Fibroblast of skin of left quadriceps (primary cell): ENCODE measurements at places on chromosomes 16 and 17.

DNA sequence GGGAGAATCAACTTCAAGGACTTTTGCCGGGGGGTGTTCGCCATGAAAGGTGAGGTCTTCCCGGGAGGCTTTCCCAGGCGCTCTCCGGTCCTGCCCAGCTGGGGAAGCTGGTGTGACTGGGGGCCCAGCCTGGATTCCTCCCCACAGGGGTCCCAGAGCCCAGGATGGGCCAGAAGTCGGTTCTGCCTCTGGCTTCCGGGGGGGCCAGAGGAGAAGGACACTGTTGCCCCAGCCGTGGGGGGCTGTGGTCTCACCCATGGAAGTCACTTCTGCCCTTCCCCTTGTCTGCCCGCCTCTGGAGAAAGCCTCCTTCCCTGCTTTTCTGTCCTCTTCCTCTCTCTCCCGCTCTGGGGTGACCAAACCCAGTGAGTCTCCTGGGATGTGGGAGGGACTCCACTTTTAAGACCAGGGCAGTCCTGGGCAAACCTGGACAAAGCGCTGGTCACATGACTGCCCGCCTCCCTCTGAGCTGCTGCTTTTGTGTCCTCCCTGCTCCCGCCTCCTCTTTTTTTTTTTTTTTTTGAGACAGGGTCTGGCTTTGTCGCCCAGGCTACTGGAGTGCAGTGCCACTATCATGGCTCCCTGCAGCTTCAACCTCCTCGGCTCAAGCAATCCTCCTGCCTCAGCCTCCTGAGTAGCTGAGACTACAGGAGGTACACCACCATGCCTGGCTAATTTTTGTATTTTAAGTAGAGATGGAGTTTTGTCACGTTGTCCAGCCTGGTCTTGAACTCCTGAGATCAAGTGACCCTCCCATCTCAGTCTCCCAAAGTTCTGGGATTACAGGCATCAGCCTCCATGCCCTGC is 40.6 kb downstream of the RAB11FIP4 start:
- DNase-seq: no peak

GRCh38 chr17:58193641-58194255 is 1.2 kb downstream of the EPX start:
- no peak for DNase-seq

DNA sequence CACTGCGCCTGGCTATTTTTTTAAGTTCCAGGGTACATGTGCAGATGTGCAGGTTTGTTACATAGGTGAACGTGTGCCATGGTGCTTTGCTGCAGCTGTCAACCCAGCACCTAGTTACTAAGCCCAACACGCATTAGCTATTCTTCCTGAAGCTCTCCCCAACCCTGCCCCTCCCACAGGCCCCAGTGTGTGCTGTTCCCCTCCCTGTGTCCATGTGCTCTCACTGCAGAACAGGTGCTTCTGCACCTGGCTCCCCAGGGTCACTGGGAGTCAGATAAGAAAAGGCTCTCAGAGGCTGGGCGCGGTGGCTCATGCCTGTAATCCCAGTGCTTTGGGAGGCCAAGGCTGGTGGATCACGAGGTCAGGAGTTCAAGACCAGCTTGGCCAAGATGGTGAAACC is 6.2 kb downstream of the HASPIN start:
- DNase-seq: no peak

- DNase-seq: no peak
Observed at GRCh38 chr17:6831661-6832263, at the start of gene TEKT1. Gene TEKT1 (minus strand): TSS chr17:6831729. CDS start chr17:6830376, 1,353 bp downstream.

GRCh38 chr16:56874800-56875199 is 9.8 kb downstream of the SLC12A3 start:
- no peak for DNase-seq

GRCh38 chr16:54165912-54166865 is 120.4 kb downstream of the IRX3 start:
- no peak for DNase-seq

GRCh38 chr17:38620551-38621277 is 15.0 kb upstream of the SRCIN1 start:
- DNase-seq: no peak

GRCh38 chr17:72467841-72468653 is 347.2 kb downstream of the SOX9 start:
- peak; percentile 55 for DNase-seq

DNA sequence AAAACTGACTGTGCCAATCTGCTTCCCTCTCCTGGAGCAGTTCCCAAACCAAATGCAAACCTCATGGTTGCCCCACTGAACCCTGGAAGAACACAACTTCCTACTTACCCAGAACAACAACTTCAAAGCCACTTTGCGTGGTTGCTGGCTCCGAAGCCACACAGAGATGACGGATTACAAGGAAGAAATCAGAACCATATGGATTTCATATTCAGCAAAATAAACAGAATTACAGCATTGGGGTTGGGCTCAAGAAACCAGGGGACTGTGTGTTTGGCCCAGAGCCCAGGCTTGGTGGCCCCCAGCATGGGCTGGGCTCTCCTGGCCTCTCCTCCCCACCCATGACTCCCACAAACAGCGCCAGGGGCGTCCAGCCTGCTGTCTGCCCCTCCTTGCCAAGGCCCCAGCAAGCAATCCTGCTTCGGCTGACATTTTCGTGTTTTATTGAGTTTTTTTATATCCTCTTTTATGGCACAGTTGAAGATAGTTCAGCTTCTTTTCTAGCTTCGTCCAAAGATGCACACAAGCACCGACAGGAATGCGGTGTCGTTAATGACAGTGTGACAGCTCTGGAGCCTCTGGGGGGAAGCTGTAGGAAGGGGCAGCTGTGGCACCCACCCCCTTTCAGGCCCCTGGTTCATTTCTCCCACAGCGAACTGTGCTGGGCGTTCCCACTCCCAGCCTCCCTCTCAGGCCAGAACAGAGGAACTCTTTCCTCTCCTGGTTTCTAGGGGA is 137.1 kb downstream of the GAS7 start:
- DNase-seq: peak; percentile 84

GRCh38 chr17:32288615-32289014 is 23.0 kb downstream of the RHBDL3 start:
- no peak for DNase-seq

DNA sequence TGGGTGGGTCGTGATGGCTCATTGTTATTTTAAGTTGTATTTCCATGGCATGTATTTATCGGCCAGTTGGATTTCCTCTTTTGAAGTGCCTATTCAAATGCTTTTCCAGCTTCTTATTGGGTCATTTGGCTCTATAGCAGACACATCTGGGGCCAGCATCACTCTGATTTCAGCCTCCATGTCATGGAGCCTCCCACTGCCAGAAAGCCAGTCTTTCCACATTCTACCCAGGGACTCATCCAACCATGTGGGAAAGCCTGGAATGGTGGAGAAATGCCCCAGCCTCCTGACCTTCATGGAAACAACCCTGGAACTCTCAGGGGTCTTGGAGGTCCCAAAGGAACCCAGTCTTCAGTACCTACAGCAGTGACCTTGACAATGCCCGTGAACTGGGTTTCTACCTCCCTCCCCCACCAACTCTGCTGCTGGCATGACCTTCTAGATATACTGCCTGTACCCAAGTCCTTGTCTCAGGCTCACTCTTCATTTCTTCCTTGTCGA is 33.8 kb upstream of the ADGRG1 start:
- DNase-seq: no peak

- no peak for DNase-seq
Observed at GRCh38 chr17:7431231-7431630, 2.6 kb downstream of the SPEM3 start.

DNA sequence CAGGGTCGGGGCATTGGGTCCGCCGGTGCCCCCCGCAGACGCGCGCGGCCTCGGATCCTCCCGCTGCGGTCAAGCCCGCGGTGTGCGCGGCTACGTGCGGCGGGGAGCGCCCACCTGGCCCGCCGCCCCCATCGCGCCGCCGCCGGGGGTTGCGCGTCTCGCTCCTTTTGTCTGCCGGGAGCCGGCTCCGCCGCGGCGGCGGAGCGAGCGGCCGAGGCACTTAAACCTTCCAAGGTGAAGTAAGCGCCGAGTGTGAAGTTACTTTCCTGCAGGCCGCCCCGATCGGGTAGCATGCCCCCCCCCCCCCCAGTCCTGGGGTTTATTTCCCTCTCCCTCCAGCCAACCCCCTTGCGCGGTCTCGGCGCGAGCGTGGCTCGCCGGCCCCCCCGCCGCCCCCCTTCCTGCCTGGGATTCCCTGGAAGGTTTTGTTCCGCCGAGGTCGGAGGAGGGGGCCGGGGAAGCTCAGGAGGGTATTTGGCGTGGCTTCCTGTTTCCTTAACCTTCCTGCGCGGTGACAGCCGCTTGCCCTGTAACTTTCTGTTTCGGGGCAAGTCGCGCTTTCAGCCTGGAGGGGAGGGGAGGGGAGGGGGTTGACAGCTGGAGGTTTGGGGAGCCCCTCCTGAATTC is 56.6 kb upstream of the GSE1 start:
- peak; percentile 12 for DNase-seq

GRCh38 chr17:27549251-27549893 is 81.6 kb upstream of the LGALS9 start:
- no peak for DNase-seq

- no peak for DNase-seq
Observed at GRCh38 chr17:69428252-69428980, 13.9 kb downstream of the MAP2K6 start.

DNA sequence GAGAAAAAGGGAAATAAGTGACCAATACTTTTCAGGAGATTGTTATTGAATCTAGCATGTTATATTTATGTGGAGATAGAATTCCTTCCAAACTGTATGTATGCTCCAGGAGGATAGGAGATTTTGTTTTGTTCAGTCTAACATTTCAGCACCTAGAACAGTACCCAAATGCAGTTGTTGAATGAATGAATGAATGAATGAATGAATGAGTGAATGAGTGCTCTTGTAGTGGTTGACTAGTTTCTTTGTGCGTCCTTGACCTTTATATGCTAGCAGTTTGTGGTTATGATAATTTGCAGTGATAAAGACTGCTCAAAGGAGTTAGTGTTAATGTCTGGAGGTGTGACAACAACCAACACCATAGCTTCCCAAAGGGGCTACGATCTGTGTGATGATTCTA is 663.5 kb upstream of the GOT2 start:
- no peak for DNase-seq

DNA sequence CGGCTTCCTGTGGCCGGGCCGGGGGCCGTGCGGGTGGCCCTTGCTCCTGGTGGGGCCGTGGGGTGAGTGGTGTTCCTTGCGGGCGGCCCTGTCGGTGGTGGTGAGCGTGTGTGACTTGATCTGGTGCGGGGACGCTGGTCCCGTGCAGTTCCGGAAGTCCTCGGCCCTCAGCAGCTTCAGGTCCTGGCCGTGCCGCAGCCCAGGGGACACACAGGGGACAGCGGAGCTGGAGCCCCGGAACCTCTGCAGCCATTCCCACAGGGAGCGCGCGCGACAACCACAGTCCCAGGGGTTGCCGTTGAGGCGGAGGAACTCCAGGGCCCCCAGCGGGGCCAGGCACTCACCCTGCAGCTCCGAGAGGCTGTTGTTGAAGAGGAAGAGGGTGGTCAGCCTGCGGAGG is 88.4 kb downstream of the RTN4RL1 start:
- DNase-seq: no peak
